A673 (cell line): ENCODE measurements at places on chromosomes 2 and 18. TPM values are rescaled to one million over a fixed set of nuclear protein-coding genes. Genes with fewer than 3 reads are reported as not detected.

DNA sequence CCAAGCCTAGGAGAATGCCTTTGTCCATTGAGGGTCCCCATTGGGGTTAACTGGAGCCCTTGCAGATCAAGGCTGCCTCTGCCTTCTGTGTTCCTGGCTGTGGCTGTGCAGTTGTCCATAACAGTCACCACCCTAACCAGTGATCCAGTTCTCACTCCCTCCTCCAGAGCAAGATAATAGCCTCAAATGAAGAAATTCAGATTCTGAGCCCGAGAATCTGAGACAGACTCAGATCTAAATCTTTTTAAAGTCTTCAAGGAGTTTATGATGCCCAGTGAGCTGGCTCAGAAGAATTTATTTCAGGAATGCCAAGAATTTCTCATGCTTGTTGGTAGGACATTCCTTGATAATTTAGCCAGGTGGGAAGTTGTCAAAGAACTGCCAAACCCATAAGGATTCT is 44.3 kb upstream of the RAB6C start:
- H3K4me1 ChIP-seq: no peaks in the 10 kb centered on the region
- peaks cover 9% of the 10 kb centered on the region for H3K27me3 ChIP-seq
- no peak overlapping the region for H3K4me3 ChIP-seq
- no peaks in the 10 kb centered on the region for H3K36me3 ChIP-seq
- H3K27ac ChIP-seq: no peak overlapping the region

DNA sequence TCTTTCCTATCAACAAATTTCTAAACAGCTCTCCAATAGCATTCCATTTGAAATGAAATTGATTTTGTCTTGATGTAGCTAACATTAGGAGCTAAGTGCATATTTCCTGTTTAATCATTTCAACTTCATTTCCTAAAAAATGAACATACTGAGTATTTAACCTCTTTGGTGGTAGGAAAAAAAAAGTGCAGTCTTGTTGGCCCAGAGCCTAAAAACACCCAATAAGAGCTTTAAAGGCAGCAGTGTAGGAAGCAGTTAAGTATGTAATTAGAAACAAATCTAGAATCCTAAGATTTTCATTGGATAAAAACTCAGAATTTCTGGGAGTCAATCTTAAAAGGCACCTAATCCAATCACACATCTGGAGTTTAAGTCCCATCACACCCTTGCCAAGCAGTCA is 71.0 kb upstream of the RBMS1 start:
- H3K4me1 ChIP-seq: peaks cover 16% of the 10 kb centered on the region
- no peaks in the 10 kb centered on the region for H3K36me3 ChIP-seq
- peak; percentile 71 for DNase-seq
- H3K27ac ChIP-seq: no peak overlapping the region

DNA sequence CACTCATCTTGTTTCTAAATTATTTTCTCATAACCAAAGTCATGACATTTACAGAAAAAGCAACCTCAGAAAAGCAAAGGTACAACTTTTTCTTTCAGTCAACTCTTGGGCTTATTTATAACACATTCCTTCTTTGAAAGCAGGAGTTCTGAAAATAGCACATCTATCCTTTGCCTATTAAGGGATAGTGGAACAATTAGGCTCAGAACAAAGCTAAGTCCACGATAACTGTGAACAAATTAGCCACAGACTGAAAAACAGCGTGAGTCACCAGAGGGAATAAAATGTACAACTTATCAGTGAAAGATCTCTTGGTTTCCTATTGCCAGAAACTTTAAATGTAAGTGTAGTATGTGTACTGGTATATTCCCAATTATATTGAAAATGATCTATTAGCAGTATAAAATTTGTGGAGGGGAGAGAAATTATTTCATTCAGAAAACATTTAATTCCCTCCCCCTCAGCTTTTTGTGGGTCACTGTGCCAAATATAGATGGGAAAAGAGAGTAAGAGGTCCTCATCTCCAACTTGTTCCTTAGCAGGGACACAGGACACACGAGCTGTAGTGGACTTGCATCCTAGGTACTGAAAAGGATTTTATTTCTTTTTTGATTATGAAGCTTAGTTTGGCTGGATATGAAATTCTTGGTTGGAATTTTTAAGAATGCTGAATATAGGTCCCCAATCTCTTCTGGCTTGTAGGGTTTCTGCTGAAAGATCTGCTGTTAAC is 15.4 kb upstream of the MATN3 start:
- no peak overlapping the region for H3K4me3 ChIP-seq
- H3K4me1 ChIP-seq: peaks cover 9% of the 10 kb centered on the region
- no peak overlapping the region for H3K27ac ChIP-seq
- H3K27me3 ChIP-seq: no peaks in the 10 kb centered on the region

DNA sequence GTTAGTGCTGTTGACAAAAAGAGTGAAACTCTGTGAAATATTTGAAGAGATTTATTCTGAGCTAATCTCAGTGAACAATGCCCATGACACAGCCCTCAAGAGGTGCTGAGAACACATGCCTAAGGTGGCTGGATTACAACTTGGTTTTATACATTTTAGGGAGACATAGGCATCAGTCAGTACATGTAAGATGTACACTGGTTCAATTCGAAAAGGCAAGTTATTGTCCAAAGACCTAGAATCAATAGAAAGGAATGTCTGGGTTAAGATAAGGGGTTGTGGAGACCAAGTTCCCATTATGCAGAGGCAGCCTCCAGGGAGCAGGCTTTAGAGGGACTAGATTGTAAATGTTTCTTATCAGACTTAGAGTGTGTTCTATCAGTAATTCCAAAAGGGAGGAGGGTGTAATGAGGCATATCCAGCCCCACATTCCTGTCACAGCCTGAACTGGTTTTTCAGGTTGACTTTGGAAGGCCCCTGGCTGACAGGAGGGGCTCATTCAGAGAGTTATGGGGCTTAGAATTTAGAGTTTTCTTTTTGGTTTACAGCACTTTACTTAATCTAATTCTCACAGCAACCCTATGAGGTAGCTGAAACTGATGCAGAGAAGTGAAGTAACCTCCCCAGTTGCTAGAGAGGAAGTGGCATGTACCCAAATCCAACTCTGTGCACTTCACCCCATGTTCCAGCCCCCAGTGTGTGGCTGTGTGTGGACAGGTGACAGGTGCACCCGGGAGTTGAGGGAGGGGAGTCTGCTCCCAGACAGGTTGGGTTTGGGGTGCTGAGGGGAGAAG is 28.3 kb upstream of the ASAP2 start:
- H3K27ac ChIP-seq: no peak overlapping the region
- DNase-seq: no peak
- H3K4me3 ChIP-seq: no peak overlapping the region

GRCh38 chr2:208359632-208359986 is 47.0 kb upstream of the PTH2R start:
- H3K27me3 ChIP-seq: no peaks in the 10 kb centered on the region
- H3K36me3 ChIP-seq: peaks cover 14% of the 10 kb centered on the region
- H3K4me1 ChIP-seq: no peaks in the 10 kb centered on the region
- no peak for DNase-seq
- no peak overlapping the region for H3K27ac ChIP-seq

- peak overlapping the region; percentile 1 for H3K4me3 ChIP-seq
- no peaks in the 10 kb centered on the region for H3K27me3 ChIP-seq
- H3K4me1 ChIP-seq: peaks cover 72% of the 10 kb centered on the region
- DNase-seq: peak; percentile 99
- no peaks in the 10 kb centered on the region for H3K36me3 ChIP-seq
Measured at GRCh38 chr2:223093436-223094241, 41.6 kb downstream of the KCNE4 start.

Gene CKAP2L
- total RNA-seq: 48.1 and 49.6 TPM in 2 replicates

Gene PCGF1
- 30.9 and 33.0 TPM in 2 replicates for total RNA-seq

Gene PRPF40A
- 160 and 166 TPM in 2 replicates for total RNA-seq
